Bronchial smooth muscle cell (primary cell): ENCODE measurements at places on chromosomes 16 and 17. TPM values are rescaled to one million over a fixed set of nuclear protein-coding genes. Genes with fewer than 3 reads are reported as not detected.

Gene SMIM36
- total RNA-seq, result not detected in 2 replicates

Gene TBX6
- total RNA-seq, result 0.16 and 0.26 TPM in 2 replicates

Gene NXPH3
- total RNA-seq, result under 0.01 and 0.17 TPM in 2 replicates

Gene TP53TG3B
- total RNA-seq, result not detected in 2 replicates

Gene DBNDD1
- total RNA-seq, result 0.26 and 0.95 TPM in 2 replicates

Gene PPP1R27
- total RNA-seq, result not detected in 2 replicates

Gene ATP2A1
- total RNA-seq, result 0.16 and 0.43 TPM in 2 replicates

Gene NPIPA5
- 0.79 and 2.3 TPM in 2 replicates for total RNA-seq

Gene VTN
- 0.09 TPM in 1 of 2 replicates, not detected in the other for total RNA-seq

Gene CTRB2
- total RNA-seq, result not detected in 2 replicates

Gene CD68
- total RNA-seq, result 21.0 and 27.6 TPM in 2 replicates

Gene C17orf113
- total RNA-seq, result 0.32 and 0.34 TPM in 2 replicates

Gene KCNJ12
- total RNA-seq, result 0.32 and 1.5 TPM in 2 replicates

Gene PDIA2
- under 0.01 and 0.17 TPM in 2 replicates for total RNA-seq

Gene SUMO2
- total RNA-seq, result 134 and 198 TPM in 2 replicates

Gene C16orf74
- 3.9 and 11.5 TPM in 2 replicates for total RNA-seq

Gene TBX4
- total RNA-seq, result 0.09 and 0.16 TPM in 2 replicates

Gene NPIPB6
- total RNA-seq, result 0.47 and 0.94 TPM in 2 replicates

Gene PIPOX
- total RNA-seq, result 2.2 and 3.0 TPM in 2 replicates
